ENCODE measurements at places on chromosomes 4 and X. TPM values are rescaled to one million over a fixed set of nuclear protein-coding genes. Genes with fewer than 3 reads are reported as not detected.
A peak's percentile ranks its signal among the peaks of the same experiment; 100 is the strongest.

- DNase-seq = no peak
Measured at GRCh38 chr4:23455456-23456158, 434.2 kb downstream of the PPARGC1A start.

GRCh38 chr4:187010052-187010451 is 286.4 kb upstream of the FAT1 start:
- DNase-seq = no peak

- no peak for DNase-seq
Measured at GRCh38 chr4:105933083-105933482, 37.8 kb downstream of the NPNT start.

DNA sequence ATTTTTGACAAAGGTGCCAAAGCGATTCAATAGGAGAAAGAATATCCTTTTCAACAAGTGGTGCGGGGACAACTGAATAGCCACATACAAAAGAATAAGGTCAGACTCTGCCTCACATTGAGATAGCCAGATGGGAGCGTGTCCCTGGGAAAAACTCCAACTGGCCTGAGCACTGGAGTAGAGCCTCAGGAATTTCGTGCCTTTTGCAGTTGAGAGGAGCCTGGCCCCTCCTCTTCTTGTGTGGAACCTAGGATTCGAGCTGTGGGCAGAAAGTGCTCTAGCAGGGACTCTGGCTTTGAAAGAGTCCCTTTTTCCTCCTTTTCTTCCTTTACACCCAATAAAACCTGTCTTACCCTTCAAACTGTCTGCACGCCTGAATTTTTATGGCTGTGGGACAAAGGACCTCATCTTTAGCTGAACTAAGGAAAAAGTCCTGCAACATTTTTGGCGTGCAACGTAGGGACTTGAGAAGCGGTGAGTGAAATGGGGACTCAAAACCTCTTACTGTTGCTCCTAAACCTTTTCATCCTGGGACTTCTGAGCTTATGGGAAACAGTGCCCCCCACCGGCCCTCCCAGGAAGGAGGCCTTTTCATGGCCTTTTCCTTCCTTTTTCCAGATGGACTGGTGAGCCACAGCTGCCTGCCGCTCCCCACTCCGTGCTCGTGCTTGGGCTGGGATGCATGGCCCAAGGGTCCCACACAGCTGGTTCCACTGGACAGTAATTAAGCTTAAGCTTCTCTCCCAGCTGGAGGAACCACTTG is 68.6 kb downstream of the BMP15 start:
- no peak for DNase-seq

The NUDT11 gene
- 17.4 TPM for total RNA-seq

- DNase-seq = peak; percentile 29
Measured at GRCh38 chrX:17535229-17535628, 160.2 kb downstream of the NHS start.

DNA sequence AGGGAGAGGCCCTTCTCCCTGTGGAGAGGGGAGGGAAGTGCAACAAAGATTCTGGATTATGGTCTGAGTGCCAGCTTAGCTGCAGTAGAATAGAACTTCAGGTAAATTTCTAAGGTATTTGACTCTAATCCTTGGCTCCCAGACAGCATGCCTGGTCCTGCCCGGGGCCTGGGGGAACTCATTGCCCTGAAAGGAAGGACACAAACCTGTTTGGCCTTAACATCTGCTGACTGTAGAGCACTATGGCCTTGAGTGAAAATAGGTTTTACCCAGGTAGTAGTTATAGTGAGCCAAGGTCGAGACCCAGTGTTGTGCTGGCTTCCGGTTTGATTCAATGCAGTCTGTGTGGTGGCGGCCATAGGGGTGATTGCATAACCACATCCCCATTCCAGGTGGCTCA is 64.4 kb downstream of the RPS6KA6 start:
- DNase-seq = no peak

GRCh38 chr4:1231637-1232360 is 17.1 kb downstream of the CTBP1 start:
- peak; percentile 81 for DNase-seq

DNA sequence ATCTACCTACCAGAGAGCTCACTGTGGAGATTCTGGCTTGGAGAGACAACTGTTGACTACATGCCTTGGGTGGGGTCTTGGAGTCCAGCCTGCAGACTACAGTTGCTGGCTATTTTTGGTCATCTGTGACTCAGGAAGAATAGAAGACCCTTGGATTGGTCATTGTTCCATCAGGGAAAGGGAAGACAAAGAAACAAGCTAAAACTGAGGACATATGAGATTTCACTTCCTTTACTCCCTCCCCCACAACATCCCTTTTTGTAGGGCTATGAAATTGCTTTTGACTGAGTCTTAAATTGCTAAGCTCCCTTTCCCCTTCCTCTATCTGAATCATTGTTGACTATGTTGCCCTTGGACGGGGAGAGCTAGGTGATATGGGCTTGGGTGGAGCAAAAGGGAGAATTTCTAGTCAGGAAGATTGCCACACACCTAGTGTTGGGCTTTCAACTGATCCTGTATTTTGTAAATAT is 11.7 kb downstream of the MSN start:
- DNase-seq = no peak

DNA sequence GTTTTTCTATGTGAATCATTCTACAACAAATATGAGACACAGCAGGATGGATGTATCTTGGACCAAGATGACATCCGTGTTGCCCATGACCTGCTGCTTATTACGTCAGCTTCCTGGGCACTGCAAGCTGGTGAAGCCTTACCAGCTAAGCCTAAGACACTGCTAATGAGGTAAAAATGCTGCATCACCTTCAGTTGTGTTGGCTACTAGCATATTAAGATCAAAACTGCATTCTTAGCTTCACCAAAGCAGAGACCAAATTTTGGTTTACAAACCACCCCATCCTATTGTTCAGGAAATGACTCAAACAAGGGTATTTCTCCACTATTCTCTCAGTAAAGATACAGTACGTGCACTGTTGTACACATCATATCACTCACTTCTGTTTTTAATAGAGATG is 50.3 kb downstream of the MAML3 start:
- no peak for DNase-seq

DNA sequence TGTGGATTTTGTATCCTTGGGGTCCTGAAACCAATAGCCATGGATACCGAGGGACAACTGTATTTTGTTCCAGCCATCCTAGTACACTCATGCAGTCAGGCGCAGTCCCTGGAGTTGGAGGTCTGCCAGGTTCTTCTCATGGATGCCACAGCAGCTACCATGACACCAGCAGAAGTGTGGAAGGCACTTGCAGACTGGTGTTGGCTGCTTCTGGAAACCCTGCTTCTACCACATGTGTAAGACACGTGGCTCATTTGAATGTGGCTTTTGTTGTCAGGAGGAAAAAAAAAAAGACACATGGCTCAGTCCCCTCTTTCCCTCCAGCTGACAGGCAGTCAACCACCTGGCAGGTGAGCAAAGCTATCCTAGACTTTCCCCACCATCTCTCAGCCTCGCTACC is 19.4 kb downstream of the DRD5 start:
- no peak for DNase-seq

- no peak for DNase-seq
Measured at GRCh38 chr4:127809173-127809800, 27.2 kb downstream of the HSPA4L start.

- no peak for DNase-seq
Measured at GRCh38 chr4:142535009-142535408, 311.1 kb downstream of the INPP4B start.

DNA sequence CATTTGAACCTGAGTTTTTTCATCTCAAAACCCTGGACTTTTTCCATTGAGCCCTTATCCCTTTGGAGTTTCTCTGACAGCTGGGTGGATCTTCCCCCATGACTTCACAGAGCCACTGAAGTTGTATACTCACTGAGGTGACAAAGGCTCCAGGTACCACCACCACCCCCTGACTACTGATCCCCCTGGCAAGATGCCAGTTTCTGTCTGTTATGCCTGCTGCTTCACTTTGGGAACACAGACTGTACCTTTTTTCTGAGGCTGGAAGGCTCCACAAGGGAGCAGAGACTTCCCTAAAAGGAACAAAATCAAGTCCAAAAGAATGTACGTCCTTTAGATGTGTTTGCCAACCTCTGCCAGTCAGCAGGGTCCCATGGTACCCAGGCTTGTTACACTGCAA is 160.3 kb upstream of the JADE1 start:
- peak; percentile 54 for DNase-seq

GRCh38 chr4:184699941-184700340 is 34.0 kb downstream of the CENPU start:
- DNase-seq = no peak

DNA sequence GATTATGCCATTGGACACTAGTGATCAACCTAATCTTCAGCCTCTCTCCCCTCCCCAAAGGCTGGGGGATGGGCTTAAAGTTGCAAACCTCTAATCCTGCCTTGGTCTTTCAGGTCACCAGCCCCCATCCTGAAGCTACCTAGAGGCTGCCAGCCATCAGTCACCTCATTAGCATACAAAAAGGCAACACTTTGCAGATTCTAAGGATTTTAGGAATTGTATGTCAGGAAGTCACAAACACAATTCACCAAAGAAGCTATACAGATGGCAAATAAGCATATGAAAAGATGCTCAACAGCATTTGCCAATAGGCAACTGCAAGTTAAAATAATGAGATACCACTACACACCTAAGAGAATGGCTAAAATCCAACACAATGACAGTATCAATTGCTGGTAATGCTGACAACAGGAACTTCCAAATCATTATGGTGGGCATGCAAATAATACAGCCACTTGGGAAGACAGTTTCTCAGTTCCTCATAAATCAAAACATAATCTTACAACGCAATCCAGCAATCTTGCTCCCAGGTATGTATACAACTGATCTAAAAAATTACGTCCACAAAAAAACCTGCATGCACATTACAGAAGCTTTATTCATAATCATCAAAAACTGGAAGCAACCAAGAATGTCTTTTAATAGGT is 9.0 kb upstream of the PIM2 start:
- no peak for DNase-seq

- peak; percentile 53 for DNase-seq
Measured at GRCh38 chr4:173288296-173288695, 45.9 kb downstream of the HMGB2 start.

The SRPX2 gene
- 36.9 TPM for total RNA-seq

All from osteoblast (primary cell).